Stimulated activated CD4-positive, alpha-beta T cell treated with anti-CD3 and anti-CD28 coated beads, Interleukin-4, amount 100 ng/mL, for 24 hours (primary cell): ENCODE measurements at places on chromosomes 4 and X.

DNA sequence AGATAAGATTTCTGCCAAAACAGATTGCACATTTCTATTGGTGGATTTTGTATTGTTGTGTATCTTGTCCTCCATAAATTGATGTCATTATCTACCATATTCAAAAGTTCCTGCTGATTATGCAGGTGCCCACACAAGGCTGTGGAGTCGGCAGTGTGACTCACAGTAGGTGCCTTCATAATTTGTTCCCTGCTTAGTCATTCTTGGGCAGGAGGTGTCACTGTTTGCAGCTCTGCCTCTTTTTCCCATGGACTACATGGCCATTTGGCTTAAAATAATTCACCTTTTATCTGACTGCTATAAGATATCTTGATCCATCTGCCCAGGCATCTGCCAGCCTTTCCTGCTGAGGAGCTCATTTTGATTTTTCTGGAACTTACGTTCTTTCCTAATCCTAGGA lies 33.6 kb upstream of the ENPEP start:
- DNase-seq = peak; percentile 9

GRCh38 chrX:130714135-130714534 lies 188.9 kb downstream of the ENOX2 start:
- DNase-seq = no peak

GRCh38 chr4:23931489-23931830 lies 41.6 kb upstream of the PPARGC1A start:
- no peak for DNase-seq

DNA sequence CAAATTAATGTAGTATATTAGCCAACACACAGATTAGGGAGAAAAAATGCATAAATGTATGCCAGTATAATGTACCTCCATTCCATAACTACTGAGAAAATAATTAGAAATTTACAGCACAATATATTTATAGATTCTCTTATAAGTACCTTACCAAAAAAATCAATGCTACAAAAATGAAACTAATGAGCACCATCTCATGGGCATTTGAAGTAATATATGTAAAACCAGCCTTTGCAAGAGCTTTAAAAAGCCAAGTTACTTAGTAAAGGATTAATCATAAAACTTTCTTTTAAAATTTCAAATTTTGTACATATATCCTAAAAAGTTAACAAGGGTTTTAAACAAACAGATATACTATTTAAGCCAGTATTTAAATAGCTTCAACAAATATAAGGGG lies 43.2 kb downstream of the LRBA start:
- no peak for DNase-seq

GRCh38 chrX:78754917-78755316 lies 7.4 kb downstream of the LPAR4 start:
- DNase-seq = no peak

GRCh38 chr4:6733358-6734164 lies 17.6 kb downstream of the BLOC1S4 start:
- no peak for DNase-seq

DNA sequence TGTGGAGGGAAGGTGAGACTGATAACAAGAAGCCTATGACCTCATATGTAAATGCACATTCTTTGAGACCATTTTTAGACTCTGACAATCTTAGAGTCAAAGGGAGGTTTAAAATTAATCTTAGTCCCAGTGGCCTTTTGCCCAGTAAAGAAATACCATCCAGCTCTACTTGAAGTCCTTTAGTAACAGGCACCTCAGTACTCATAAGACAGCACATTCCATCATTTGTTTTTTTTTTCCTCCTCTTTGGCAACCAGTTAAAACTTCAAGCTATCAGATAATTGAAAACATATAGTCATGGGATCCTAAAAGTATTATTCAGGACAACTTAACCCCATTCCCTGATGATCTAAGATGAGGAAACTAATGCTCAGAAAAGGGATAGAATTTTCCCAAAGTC lies 4.6 kb downstream of the EDA2R start:
- DNase-seq = no peak

DNA sequence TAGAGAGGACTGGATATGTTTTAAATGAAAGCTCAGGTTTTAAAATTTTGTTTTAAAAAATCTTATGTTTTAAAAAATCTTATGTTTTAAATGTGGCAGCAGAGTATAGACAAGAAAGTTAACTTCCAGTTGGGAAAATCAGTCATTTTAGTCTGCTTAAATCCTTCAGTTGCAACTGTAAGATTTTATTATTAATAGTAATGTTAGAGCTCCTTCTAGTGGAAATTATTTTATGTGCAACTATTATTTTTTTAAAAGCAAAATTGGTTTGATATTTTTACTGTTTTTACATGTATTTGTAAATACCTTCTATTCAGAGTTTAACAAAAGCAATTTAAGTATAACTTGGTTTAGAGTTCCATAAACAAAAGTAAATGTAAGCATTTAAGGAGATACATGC lies 8.5 kb upstream of the NUDT6 start:
- DNase-seq = no peak

GRCh38 chr4:86274642-86275041 lies 85.2 kb downstream of the MAPK10 start:
- no peak for DNase-seq

- no peak for DNase-seq
These were observed 37.4 kb downstream of the PDLIM5 start for GRCh38 chr4:94489098-94489497.

GRCh38 chrX:73964579-73964978 lies 339.4 kb upstream of the ZCCHC13 start:
- DNase-seq = no peak
